ENCODE measurements at places on chromosomes 1 and 21. TPM values are rescaled to one million over a fixed set of nuclear protein-coding genes. Genes with fewer than 3 reads are reported as not detected.

Gene LDLRAD1
- not detected for total RNA-seq

DNA sequence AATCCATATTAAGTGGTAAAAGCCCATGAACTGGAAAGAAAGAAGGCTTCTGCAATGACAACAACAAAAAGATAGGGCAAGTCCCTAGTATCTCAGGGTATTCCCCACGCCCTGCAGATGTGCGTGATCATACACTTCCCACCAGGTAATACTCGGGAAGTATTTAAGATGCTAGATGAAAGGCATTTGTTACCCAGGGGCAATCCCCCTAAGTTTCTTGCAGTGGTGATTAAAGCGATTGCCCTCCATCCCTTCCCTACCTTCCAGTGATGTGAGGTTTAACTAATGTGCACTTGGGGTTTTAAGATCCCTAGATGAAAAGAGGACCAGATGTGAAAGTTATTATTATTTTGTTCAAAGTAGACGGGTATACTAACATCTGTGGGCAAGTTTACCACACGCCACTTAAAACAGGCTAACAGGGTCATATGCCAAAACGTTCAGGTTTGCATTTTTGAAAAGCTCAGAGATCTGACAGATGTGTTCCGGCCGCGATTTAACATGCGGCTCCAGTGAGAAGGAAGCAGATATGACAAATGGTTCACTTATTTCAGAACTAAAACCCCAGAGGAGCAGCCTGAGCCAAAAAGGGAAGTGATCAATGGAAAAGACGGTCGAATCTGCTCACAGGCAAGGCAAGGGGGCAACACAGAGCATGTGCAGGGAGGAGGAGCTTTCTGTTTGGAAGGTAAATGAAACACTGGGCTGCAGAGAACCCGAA lies 17.4 kb downstream of the TIAM1 start:
- peak; percentile 38 for DNase-seq

GRCh38 chr1:2303016-2303775 lies 75.1 kb downstream of the SKI start:
- no peak for DNase-seq

DNA sequence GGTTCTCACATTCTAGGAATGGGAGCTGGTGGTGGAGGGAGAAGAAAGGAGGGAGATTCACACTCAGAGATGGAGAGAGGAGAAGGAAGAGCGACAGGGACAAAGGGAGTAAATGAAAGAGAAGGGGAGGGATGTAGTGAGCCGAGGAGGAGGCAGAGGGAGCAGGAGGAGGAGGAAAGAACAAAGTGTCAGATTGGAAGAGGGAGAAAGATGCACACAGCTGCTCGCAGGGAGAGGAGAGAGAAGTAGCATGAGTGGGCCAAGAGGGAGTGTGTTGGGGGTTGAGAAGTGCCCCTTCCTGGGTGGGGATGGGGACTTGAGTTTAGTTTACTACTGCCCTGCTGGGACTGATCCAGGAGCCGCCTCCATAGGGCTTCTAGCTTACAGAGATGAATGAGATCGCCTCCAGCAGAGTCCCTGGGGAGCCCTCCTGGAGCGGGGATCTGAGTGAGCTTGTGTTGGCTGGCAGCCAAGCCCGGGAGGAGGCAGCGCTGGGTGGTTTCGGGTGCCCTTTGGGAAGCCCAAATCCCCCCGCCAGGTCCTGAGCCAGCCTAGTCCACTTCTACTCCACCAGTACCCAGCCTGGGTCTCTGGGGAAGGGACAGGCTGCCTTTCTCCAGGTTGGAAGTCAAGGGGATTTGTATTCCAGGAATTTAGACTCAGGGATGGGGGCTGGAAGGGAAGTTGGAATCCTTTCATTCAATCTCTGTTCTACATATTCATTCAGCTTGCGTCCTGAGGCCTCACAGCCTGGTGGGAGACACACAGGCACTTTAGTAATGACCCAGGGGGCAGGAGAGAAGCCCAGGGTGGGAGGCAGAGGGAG lies 20.9 kb downstream of the PTPRU start:
- peak; percentile 62 for DNase-seq

GRCh38 chr1:65253800-65254319 lies 55.5 kb upstream of the DNAJC6 start:
- no peak for DNase-seq

DNA sequence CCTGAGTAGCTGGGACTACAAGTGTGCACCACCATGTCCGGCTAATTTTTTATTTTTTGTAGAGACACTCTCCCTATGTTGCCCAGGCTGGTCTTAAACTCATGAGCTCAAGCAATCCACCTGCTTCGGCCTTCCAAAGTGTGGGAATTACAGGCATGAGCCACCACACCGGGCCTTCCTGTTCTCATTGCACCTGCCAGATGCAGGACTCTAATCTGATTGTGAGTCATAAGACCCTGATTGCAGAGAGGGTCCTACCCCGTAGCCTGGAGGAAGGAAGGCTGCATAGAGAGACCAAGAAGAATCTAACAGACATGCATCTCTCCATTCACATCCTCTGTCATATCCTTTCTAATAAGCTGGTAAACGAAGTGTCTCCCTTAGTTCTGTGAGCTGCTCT lies 19.5 kb upstream of the CGN start:
- DNase-seq, result no peak

Gene ANGPTL1
- 1.7 TPM for total RNA-seq

GRCh38 chr1:18580691-18581419 lies 49.8 kb upstream of the PAX7 start:
- DNase-seq, result no peak

DNA sequence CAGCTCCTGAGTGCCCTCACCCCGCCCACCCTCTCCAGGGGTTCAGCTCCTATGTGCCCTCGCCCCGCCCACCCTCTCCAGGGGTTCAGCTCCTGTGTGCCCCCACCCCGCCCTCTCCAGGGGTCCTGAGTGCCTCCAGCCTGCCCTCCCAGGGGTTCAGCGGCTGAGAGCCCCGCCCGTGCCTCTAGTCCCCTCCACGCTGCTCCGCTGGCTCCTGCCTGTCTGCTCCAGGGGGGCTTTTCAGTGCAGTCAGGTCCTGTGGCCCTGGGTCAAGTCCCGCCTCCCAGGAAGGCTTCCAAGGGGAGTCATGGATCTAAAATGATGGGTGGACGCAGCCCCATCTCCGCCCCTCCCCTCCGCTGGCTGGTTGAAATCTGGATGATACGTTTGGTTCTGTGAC lies 33.8 kb downstream of the SLX9 start:
- DNase-seq, result no peak

GRCh38 chr1:41430069-41430468 lies 54.4 kb downstream of the EDN2 start:
- DNase-seq, result no peak

Gene NBPF11
- total RNA-seq, result 2.5 TPM

- DNase-seq, result no peak
Observed at GRCh38 chr21:36236052-36236730, 79.6 kb downstream of the DOP1B start.

Gene MMEL1
- total RNA-seq, result 2.8 TPM

GRCh38 chr1:162716123-162716522 lies 74.4 kb upstream of the HSD17B7 start:
- no peak for DNase-seq

DNA sequence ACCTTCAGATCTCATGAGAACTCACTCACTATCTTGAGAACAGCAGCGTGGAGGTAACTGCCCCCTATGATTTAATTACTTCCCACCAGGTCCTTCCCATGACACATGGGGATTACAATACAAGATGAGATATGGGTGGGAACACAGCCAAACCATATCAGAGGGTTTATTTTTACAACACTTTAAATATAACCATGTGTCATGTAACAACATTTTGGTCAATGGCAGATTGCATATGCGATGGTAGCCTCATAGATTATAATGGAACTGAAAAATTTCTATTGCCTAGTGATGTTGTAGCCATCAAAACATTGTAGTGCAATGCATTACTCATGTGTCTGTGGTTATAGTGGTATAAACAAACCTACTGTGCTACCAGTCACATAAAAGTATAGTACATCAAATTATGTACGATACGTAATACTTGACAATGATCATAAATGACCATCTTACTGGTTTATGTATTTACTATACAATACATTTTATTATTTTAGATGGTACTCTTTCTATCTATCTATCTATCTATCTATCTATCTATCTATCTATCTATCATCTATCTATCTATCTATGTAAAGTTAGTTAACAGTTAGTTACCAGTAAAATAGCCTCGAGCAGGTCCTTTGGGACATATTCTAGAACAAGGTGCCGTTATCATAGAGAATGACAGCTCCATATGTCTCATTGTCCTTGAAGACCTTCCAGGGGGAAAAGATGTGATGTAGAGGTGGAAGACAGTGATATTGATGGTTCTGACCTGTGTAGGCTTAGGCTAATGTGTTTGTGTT lies 12.6 kb upstream of the S100B start:
- DNase-seq, result peak; percentile 22

DNA sequence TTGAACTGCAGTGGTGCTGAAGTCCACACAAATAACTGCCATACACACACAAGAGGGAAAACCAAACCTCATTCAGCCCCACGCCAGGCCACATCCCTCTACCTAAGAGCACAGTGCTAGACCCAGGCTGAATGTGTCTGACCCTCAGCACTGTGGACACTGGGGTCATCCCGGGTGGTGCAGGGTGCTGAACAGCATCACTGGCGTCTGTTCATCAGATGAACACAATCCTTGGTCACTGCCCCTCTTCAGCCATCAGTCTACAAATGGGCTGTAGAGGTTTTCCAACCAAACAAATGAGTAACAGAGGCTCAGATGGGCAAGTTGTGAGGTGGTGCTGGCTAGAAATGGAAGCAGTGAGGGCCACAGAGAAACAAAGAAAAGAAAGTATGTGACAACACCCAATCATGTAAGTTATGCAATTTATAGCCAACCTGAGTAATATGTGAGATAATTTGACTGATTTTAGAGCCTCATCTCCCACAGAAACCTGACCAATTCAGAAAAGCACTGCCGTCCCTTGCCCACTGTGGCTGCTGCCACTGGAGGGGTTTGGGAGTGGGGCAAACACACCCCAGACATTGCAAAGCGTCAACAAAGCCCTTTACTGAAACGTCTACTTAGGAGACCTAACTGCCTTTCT lies 27.9 kb downstream of the GNB1 start:
- DNase-seq, result no peak

GRCh38 chr1:208418667-208419066 lies 174.5 kb upstream of the PLXNA2 start:
- DNase-seq, result no peak

Gene UBL4B
- not detected for total RNA-seq

DNA sequence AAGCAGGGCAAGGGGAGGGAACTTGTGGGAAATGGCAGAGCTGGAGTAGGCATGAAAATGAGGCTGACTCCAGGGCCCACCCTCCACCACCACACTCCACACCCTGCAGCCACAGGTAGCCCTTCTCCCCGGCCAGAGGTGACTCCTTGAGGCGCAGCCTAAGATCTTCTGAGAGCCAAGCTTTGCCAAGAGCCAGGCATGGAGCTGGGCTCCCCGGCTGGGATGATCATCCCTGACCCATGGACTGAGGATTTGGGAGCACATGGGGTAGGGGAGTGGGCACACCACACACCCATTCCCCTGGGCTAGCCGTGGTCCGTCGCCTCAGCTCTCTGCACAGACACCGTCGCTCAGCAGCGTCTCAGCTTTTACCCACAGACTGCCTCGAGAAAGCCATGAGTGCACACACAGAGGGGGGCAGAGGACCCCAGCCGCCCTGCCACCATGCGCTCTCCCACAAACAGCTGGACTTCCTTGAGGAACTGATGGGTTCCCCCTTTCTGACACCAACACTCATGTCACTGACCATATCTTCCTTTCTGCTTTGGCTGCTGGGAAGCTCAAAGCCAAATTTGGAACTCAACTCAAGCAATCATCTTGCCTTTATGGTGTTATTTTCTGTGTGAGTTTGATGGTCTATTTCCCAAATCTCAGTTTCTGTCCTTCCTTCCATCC lies 123.6 kb upstream of the RUNX3 start:
- no peak for DNase-seq

GRCh38 chr1:30058970-30059369 lies 664.4 kb downstream of the MATN1 start:
- DNase-seq, result peak; percentile 98

DNA sequence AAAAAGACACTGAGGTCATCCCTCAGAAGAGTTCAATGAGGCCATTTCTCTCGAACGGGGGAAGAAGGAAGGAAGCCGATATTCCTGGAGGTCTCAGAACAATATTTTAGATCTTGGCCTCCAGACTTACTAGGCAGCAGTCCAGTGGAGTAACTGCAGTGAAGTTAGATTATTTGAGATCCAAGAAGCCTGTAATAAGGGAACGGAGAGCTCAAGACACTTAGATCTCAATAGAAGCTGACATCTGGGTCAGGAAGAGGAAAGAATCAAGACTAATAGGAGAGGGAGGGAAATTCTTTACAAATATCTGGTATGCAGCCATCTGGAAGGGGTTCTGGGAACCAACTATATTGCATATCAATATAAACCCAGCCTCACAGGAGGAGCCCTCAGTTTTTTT lies 13.6 kb upstream of the ENAH start:
- no peak for DNase-seq

- no peak for DNase-seq
Observed at GRCh38 chr21:26597031-26597430, 23.9 kb upstream of the CYYR1 start.

DNA sequence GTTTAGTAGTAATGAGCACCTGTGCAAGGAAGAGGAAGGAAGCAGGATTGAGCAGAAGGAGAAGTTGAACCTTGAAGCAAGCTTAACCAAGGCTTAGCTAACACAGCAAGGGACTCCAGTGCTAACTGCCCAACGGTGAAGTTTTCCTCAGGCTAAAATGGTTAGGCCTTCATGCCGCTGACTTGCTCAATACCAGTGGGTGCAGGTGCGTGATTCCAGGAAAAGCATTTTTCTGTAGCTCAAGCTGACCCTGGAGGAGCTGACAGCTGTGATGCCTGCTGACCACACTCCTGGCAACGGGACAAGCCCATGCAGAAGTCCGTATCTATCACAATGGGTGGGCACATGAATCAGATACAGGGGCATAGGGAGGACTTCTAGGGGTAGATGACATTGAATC lies 76.5 kb upstream of the FGGY start:
- peak; percentile 69 for DNase-seq

GRCh38 chr1:179708434-179709195 lies 34.5 kb upstream of the FAM163A start:
- DNase-seq, result peak; percentile 13

DNA sequence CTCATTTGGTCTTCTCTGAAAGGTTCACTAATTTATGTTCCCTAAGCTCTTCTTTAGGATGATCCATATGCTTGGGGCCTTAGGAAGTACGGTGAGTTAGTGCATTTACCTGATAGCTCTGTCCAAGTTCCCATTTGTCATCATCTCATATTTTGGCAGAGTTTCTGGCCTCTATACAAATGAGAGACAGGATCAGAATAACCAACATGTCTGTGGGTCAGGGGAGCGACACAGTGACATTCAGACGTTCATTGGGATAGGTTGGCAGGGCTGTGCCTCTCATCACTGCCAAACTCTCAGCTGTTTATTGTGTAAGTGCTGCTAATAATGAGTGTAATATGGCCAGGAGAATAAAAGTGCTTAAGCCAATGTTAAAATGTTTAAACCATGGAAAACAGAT lies 561.1 kb upstream of the ZRANB2 start:
- DNase-seq, result no peak

GRCh38 chr1:3923378-3924185 lies 23.5 kb upstream of the C1orf174 start:
- no peak for DNase-seq

All from RPMI7951 (cell line).